Nephron progenitor cell (in vitro differentiated cells): ENCODE measurements at places on chromosomes 6 and 20.

GRCh38 chr20:45948742-45949541 is 14.5 kb downstream of the PCIF1 start:
- H3K4me1 ChIP-seq, result no peaks in the 10 kb centered on the region
- peak overlapping the region; percentile 69 for H3K27ac ChIP-seq
- H3K27me3 ChIP-seq, result peaks cover 3% of the 10 kb centered on the region
- DNase-seq, result no peak

- H3K4me1 ChIP-seq, result peaks cover 17% of the 10 kb centered on the region
- H3K27me3 ChIP-seq, result peaks cover 68% of the 10 kb centered on the region
- H3K4me3 ChIP-seq, result peak overlapping the region; percentile 84
- H3K36me3 ChIP-seq, result peaks cover 1% of the 10 kb centered on the region
Measured at GRCh38 chr6:29011276-29011734, 6.2 kb upstream of the ZNF311 start.

- peaks cover 3% of the 10 kb centered on the region for H3K27me3 ChIP-seq
- no peak overlapping the region for H3K27ac ChIP-seq
- H3K4me3 ChIP-seq, result peak overlapping the region; percentile 84
- H3K4me1 ChIP-seq, result peaks cover 53% of the 10 kb centered on the region
- DNase-seq, result peak; percentile 71
- no peaks in the 10 kb centered on the region for H3K36me3 ChIP-seq
Measured at GRCh38 chr20:1803061-1803931, 91.9 kb upstream of the SIRPA start.

DNA sequence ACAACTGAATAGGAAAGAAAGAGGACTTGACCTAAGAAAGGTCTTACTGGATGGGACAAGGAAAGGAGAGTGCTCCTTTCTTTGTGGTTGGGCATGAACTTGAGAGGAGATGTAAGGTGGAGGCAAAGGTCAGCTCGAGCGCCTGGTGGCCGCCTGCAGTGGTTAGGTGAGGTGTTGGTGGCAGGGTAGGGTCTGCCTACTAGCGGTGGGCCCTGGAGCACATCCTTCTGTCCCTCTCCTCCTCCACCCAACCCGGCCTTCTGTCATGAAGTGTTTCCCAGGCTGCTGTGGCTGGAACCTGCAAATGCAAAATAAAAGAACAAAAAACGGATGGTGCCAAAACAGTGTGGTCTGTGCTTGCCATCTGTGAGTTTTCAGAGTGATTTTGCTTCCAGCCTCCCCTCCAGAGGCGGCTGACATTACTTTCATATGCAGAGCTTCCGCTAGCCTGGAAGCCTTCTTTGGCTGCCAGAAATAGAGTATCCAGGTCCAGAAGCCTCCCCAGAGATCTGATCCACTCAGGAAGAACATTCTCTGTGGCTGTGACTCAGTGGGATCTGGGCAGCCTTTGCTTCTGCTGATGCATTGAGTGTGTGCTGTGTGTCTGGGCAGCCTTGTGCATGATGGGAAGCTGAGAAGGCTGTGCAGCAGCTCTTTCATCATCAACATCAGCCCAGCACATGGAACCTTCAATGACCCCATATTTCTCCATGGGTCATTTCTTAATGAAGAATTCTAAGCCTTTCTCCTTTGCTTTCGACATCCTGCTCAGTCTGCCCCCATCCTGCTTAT is 79.8 kb upstream of the FAM184A start:
- no peaks in the 10 kb centered on the region for H3K36me3 ChIP-seq
- DNase-seq, result no peak
- no peaks in the 10 kb centered on the region for H3K4me1 ChIP-seq
- no peak overlapping the region for H3K4me3 ChIP-seq

- H3K27ac ChIP-seq, result no peak overlapping the region
- DNase-seq, result no peak
- peaks cover 37% of the 10 kb centered on the region for H3K4me1 ChIP-seq
- H3K27me3 ChIP-seq, result peaks cover 6% of the 10 kb centered on the region
Measured at GRCh38 chr6:5764401-5764955, 242.2 kb downstream of the NRN1 start.

DNA sequence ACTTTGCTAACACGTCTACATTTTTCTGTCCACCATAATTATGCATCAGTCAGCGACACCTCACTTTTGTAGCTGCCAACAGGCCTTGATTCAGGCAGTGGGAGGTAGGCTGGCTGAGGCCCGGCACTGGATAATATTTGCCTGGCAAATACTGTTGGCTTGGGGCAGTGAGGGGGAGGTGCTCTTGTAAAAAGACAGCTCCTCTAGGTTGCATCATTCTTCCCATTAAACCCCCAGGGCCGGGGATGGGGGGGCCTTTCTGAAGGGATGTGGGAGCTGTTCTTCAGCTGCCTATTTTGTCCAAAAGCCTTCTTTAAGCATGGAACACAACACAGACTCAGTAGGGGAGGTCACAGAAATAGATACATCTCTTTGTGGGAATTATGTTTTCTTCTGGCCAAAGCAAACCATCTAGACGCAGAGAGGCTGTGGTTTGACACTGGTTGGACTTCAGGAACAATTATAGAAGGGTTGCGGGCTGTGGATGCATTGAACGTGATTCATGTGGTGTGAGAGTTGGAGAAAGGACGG is 338.3 kb upstream of the NT5E start:
- H3K27ac ChIP-seq, result no peak overlapping the region
- no peaks in the 10 kb centered on the region for H3K27me3 ChIP-seq
- H3K4me1 ChIP-seq, result peaks cover 41% of the 10 kb centered on the region
- no peak overlapping the region for H3K4me3 ChIP-seq
- H3K36me3 ChIP-seq, result no peaks in the 10 kb centered on the region
- peak; percentile 8 for DNase-seq
